Upper lobe of left lung (tissue), 6 donors: ENCODE measurements at places on chromosomes 2 and 18. TPM values are rescaled to one million over a fixed set of nuclear protein-coding genes. Genes with fewer than 3 reads are reported as not detected.

- no peaks in the 10 kb centered on the region for H3K27me3 ChIP-seq
- no peaks in the 10 kb centered on the region for H3K36me3 ChIP-seq
- DNase-seq = no peak
- H3K4me1 ChIP-seq = no peaks in the 10 kb centered on the region
Measured at GRCh38 chr2:52070665-52071064, 1038.7 kb upstream of the NRXN1 start.

GRCh38 chr18:55248495-55248894 lies 289.2 kb upstream of the CCDC68 start:
- H3K4me3 ChIP-seq = no peak overlapping the region
- H3K4me1 ChIP-seq = peaks cover 32% of the 10 kb centered on the region
- no peak for DNase-seq
- peak overlapping the region; percentile 28 for H3K27ac ChIP-seq

GRCh38 chr2:8391584-8391983 lies 290.3 kb upstream of the ID2 start:
- H3K36me3 ChIP-seq = no peaks in the 10 kb centered on the region
- H3K27me3 ChIP-seq = no peaks in the 10 kb centered on the region
- H3K4me1 ChIP-seq = no peaks in the 10 kb centered on the region
- no peak overlapping the region for H3K27ac ChIP-seq
- H3K4me3 ChIP-seq = no peak overlapping the region

- no peak overlapping the region for H3K27ac ChIP-seq
- no peaks in the 10 kb centered on the region for H3K36me3 ChIP-seq
- no peak for DNase-seq
- peaks cover 9% of the 10 kb centered on the region for H3K4me1 ChIP-seq
Measured at GRCh38 chr2:149562324-149562723, 25.3 kb downstream of the MMADHC start.

The ADGRF3 gene
- total RNA-seq = 2.1 TPM

GRCh38 chr2:172456002-172456401 lies 28.6 kb downstream of the ITGA6 start:
- no peak for DNase-seq
- no peak overlapping the region for H3K27ac ChIP-seq
- no peaks in the 10 kb centered on the region for H3K27me3 ChIP-seq

- no peaks in the 10 kb centered on the region for H3K36me3 ChIP-seq
- H3K4me1 ChIP-seq = no peaks in the 10 kb centered on the region
- H3K27ac ChIP-seq = no peak overlapping the region
- H3K27me3 ChIP-seq = no peaks in the 10 kb centered on the region
Measured at GRCh38 chr2:123609077-123609476, 416.0 kb upstream of the CNTNAP5 start.

GRCh38 chr18:49747876-49748275 lies 65.5 kb downstream of the ACAA2 start:
- no peaks in the 10 kb centered on the region for H3K27me3 ChIP-seq
- no peak for DNase-seq
- H3K36me3 ChIP-seq = no peaks in the 10 kb centered on the region
- no peaks in the 10 kb centered on the region for H3K4me1 ChIP-seq
- H3K27ac ChIP-seq = no peak overlapping the region

The RABL2A gene
- 16.3 TPM for total RNA-seq

The SLC9A4 gene
- not detected for total RNA-seq

GRCh38 chr2:233012301-233012971 lies 620 bp downstream of the NGEF start:
- H3K4me1 ChIP-seq = peaks cover 8% of the 10 kb centered on the region
- H3K27me3 ChIP-seq = no peaks in the 10 kb centered on the region

DNA sequence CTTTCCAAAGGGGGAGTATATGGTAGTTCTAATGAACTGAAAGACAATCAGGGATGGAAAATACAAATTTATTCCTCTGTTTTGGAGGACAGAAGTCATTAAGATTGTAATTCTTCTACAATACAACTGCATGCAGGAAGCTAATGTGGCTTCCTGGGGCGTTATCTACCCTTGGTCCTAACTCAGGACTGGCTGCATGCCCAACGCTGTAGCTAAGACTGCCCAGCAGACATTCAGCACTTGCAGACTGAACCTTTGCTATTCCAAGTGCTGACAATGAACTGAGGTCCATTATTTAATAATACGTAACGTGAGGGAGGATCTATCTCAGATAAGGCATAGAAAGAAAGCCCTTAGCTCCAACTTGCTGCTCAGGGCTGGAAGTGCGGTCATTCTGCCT lies 53.2 kb downstream of the ZAP70 start:
- no peak overlapping the region for H3K27ac ChIP-seq
- H3K4me1 ChIP-seq = no peaks in the 10 kb centered on the region
- H3K27me3 ChIP-seq = no peaks in the 10 kb centered on the region
- H3K36me3 ChIP-seq = peaks cover 24% of the 10 kb centered on the region

- DNase-seq = no peak
- no peaks in the 10 kb centered on the region for H3K4me1 ChIP-seq
- H3K4me3 ChIP-seq = no peak overlapping the region
Measured at GRCh38 chr2:68089961-68090360, 27.2 kb upstream of the C1D start.

GRCh38 chr2:205878999-205879762 lies 196.9 kb downstream of the NRP2 start:
- no peaks in the 10 kb centered on the region for H3K36me3 ChIP-seq
- DNase-seq = no peak
- H3K4me1 ChIP-seq = peaks cover 7% of the 10 kb centered on the region
- H3K4me3 ChIP-seq = no peak overlapping the region
- H3K27ac ChIP-seq = no peak overlapping the region

DNA sequence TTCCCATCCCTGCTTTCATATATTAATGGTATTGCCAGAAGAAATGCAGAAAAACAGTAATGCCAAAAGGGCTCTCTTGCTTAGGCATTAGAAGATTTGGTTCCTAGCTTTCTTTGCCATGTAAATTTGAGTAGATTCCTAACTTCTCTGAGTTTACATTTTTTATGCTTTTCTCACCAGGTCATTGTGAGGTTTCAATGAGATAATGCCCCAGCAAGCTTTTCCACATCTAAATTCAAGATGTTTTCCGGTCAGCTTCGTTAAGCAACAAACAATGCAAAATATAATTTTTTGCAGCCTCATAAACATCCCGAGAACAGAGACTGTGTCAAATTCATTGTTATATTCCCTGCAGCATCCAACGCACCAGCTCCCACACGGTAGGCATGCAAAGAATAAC lies 44.9 kb downstream of the NCKAP5 start:
- H3K27me3 ChIP-seq = no peaks in the 10 kb centered on the region
- no peak overlapping the region for H3K4me3 ChIP-seq
- H3K4me1 ChIP-seq = no peaks in the 10 kb centered on the region
- no peaks in the 10 kb centered on the region for H3K36me3 ChIP-seq
- no peak for DNase-seq

- no peak overlapping the region for H3K4me3 ChIP-seq
- H3K27ac ChIP-seq = no peak overlapping the region
- H3K27me3 ChIP-seq = no peaks in the 10 kb centered on the region
- no peak for DNase-seq
- peaks cover 14% of the 10 kb centered on the region for H3K4me1 ChIP-seq
Measured at GRCh38 chr2:11862049-11862448, 115.6 kb downstream of the LPIN1 start.

- no peak overlapping the region for H3K4me3 ChIP-seq
- H3K27me3 ChIP-seq = no peaks in the 10 kb centered on the region
- H3K4me1 ChIP-seq = no peaks in the 10 kb centered on the region
- H3K36me3 ChIP-seq = no peaks in the 10 kb centered on the region
Measured at GRCh38 chr2:212213191-212213590, 325.4 kb downstream of the ERBB4 start.

The GLS gene
- total RNA-seq = 126 TPM

DNA sequence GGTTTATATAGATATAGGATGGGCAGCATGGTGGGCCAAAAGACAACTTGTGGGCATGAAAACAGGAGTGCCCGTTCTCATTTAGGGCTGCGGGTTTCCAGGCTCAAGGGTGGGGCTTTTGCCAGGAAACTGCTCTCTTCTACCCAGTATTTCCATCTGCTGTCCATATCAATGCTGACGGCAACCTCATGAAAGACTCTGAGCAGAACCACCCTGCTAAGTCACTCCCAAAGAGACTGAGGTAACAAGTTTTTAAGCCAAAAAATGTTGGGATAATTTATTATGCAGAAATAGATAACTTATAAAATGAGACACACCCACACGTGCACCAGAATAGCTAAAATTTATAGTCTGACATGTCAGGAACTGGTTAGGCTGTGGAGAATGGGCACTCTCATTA lies 36.1 kb upstream of the MPPE1 start:
- H3K36me3 ChIP-seq = no peaks in the 10 kb centered on the region
- no peak overlapping the region for H3K27ac ChIP-seq
- no peak overlapping the region for H3K4me3 ChIP-seq
- H3K4me1 ChIP-seq = peaks cover 30% of the 10 kb centered on the region
- no peaks in the 10 kb centered on the region for H3K27me3 ChIP-seq

DNA sequence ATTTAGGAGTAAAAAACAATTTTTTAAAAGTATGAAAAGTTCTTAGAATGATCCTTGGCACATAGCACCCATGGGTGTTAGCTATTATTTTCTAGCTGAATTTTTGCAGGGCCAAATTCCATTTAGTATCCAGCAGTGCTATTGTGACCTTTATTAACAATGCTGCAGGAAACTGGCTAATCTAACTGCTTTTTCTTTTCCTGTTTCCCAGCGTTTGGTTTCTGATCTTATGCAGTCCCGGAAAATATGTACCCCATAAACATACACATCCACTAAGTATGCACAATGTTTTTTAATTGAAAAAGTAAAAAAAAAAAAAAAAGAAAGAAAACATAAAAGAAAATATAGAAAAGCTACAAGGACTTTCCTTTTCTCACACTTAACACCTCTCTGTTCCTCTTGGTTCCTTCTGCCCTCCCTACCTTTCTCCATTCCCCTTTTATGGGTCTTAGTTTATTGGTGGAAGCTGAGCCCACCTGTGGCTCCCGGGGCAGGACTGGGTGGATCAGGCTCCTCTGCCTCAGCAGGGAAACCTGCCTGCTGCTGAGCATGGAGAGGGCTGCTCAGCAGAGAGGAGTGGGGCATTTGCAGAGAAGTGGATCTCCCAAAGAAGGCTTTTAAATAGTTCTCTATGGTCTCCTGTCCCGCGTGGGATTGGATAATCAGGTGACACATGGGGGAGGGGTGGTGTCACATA lies 9.3 kb upstream of the SLC16A14 start:
- H3K36me3 ChIP-seq = no peaks in the 10 kb centered on the region
- H3K27ac ChIP-seq = no peak overlapping the region
- no peak overlapping the region for H3K4me3 ChIP-seq
- no peaks in the 10 kb centered on the region for H3K27me3 ChIP-seq

- DNase-seq = no peak
- H3K27me3 ChIP-seq = no peaks in the 10 kb centered on the region
- no peak overlapping the region for H3K27ac ChIP-seq
- H3K4me3 ChIP-seq = no peak overlapping the region
- no peaks in the 10 kb centered on the region for H3K4me1 ChIP-seq
Measured at GRCh38 chr2:140270224-140270623, 1490.0 kb upstream of the NXPH2 start.

DNA sequence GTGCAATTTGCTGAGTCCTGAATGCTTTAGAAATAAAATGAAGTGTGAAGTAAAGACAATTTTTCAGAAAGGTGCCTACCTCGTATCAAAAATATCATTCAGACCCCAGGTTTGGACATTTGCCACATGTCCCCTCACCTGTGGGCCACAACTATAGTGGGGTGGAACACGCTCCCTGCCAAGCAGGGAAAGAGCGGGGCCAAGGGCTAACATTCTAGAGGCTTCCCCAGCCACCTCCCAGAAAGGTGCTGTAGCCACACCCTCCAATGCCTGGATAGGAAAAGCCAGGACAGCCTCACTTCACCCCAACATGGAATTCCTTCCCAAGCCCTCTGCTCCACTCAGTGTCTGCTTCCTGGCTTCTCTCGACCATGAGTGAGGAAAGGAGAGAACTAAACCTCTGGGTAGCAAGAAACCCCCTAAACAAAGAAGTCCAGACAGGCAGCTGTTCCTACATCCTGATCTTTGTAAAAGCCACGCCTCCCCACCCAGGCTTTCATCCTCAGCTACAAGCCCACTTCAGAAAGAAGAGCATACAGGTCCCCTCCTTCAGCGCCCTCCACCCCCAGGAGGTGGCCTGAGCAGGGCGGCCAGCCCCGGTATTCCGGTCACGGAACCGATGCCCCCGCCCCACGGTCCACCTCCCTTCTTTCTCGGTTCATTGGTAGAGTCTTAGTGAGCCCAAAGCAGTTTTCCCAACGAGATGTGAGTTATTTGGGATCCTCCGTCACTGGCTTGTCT lies 2.1 kb downstream of the COL6A3 start:
- no peaks in the 10 kb centered on the region for H3K4me1 ChIP-seq
- DNase-seq = no peak
- H3K27me3 ChIP-seq = no peaks in the 10 kb centered on the region
- no peaks in the 10 kb centered on the region for H3K36me3 ChIP-seq

- H3K36me3 ChIP-seq = no peaks in the 10 kb centered on the region
- peaks cover 10% of the 10 kb centered on the region for H3K4me1 ChIP-seq
- H3K4me3 ChIP-seq = no peak overlapping the region
- DNase-seq = no peak
- no peaks in the 10 kb centered on the region for H3K27me3 ChIP-seq
- peak overlapping the region; percentile 49 for H3K27ac ChIP-seq
Measured at GRCh38 chr18:21735452-21736015, 5.1 kb upstream of the MIB1 start.

DNA sequence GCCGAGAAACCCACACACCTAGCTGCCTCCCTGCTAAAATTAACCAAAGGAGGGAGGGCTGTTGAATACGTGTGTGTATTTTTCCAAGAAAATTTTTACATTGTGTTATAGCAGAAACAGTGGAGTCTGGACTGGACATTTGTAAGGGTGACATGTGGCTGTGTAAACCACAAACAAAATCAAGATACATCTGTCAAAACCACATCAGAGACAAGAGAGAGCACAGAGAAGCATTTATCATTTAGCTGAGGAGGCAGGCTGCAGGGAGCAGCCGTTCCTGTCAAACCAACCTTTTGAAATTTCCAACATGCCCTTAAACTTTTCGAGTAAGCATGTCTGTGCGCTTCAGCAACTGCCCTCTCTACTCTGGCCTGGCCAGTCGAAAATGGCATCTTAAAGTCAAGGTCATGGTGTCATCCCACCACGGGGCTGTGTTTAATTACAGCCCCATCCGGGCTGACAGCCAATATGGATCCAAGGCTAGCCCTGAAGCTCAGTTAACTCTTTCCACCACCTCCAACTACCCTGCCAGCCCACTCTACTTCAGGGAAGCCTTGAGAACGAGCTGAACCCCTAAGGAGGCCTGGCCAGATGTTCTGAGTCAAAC lies 8.4 kb downstream of the BCL11A start:
- H3K4me1 ChIP-seq = peaks cover 10% of the 10 kb centered on the region
- no peak overlapping the region for H3K4me3 ChIP-seq
- DNase-seq = no peak
- H3K27me3 ChIP-seq = no peaks in the 10 kb centered on the region
- H3K27ac ChIP-seq = no peak overlapping the region

GRCh38 chr2:229489016-229489415 lies 217.9 kb upstream of the PID1 start:
- H3K27ac ChIP-seq = no peak overlapping the region
- no peaks in the 10 kb centered on the region for H3K36me3 ChIP-seq
- no peaks in the 10 kb centered on the region for H3K4me1 ChIP-seq
- no peak overlapping the region for H3K4me3 ChIP-seq
- DNase-seq = peak; percentile 33
- H3K27me3 ChIP-seq = no peaks in the 10 kb centered on the region
